ENCODE measurements at places on chromosomes 7 and 10.
A peak's percentile ranks its signal among the peaks of the same experiment; 100 is the strongest.

DNA sequence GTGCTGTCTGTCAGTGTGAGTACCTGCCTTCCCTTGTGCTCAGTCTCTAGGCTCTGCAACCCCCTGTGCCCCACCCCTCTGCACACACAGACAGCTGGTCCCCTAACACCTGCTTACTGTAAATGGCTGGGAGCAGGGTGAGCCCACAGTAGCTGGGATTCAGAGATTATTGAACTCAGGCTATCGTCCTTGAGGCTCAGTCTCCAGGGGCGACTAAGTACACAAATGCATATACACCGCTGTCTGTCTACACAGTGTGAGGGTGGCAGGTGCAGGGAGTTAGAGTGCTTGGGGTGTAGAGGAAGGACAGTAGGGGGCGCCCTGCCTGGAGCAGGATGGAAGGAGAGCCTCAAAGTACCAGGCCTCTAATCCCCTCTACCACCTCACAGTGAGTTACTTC lies 12.9 kb downstream of the UPP1 start:
- no peak for DNase-seq

DNA sequence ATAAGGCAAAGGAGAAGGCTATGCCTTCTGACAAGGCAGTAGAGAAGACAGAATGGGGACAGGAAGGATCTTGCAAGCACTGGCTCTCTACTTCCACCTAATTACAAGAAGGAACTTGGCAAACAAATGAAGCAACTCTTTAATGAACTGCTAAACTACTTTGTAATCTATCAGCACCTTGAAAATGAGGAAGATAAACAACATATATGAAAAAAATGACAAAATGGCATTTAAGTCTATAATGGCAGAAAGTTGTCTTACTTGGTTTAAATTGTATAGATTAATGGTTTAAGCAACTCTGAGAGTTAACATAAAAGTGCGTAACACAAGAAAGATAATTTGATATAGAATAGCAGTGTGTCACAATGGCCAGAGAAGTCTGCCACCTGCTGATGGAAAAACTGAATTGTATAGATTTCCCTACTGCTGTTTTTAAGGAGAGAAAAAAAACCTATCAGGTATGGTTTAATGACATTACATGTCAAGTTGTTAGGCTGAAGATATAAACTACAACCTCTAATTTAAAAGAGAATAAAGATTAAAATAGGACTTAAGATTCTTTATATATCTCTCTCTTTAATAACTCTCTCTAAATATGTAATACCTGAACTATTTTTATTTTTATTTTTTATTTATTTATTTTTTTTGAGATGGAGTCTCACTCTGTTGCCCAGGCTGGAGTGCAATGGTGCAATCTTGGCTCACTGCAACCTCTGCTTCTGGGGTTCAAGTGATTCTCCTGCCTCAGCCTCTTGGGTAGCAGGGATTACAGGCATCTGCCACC lies 11.8 kb downstream of the NT5C3A start:
- DNase-seq = no peak

- no peak for DNase-seq
Measured at GRCh38 chr10:129039406-129040370, 427.4 kb upstream of the MGMT start.

GRCh38 chr10:95395947-95396449 lies 105.2 kb upstream of the PDLIM1 start:
- no peak for DNase-seq

DNA sequence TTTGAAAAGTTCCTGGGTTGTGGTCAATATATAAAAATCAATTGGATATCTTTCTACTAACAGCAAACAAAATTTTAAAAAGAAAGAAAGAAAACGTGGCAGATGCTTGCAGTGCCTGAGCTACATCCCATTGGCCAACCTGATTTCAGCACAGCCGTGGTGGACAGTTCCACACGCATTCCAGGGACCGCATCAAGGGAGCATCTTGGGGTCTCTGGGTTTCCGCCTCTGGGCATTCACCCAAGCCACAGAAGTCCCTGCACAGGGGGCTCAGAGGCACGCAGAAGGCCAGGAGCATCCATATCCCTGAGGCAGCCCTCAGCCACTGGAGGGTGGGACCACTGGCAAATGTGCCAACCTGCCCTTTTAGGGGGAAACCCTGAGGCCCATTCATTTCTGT lies 254.5 kb upstream of the RNF32 start:
- DNase-seq = no peak

- no peak for DNase-seq
Measured at GRCh38 chr10:1747590-1748157, 10.3 kb upstream of the ADARB2 start.

DNA sequence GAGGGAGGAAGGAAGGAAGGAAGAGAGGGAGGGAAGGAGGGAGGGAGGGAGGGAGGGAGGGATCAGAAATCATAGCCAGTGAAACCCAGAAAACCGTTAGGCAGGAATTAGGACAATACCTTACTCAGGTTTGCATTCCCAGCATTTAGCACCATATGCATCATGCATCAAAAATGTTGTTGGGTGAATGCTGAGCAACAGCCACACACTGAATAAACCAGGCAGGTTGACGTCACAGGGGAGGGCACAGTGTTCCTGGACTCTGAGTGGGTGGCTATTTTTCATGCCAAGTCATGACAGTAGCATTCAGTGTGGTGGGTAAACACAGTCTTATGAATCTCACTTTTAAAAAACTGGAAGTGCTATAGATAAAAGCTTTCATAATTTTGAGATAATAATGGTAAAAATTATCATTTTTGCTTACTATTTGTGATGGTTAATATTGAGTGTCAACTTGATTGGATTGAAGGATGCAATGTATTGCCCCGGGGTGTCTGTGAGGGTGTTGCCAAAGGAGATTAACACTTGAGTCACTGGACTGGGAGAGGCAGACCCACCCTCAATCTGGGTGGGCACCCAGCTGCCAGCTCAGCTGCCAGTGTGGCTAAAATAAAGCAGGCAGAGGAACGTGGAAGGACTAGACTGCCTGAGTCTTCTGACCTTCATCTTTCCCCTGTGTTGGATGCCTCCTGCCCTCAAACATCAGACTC lies 199.1 kb upstream of the PRKCQ start:
- no peak for DNase-seq

- no peak for DNase-seq
Measured at GRCh38 chr10:99976886-99977665, 32.7 kb downstream of the DNMBP start.

GRCh38 chr10:129770286-129770685 lies 193.8 kb downstream of the EBF3 start:
- no peak for DNase-seq

DNA sequence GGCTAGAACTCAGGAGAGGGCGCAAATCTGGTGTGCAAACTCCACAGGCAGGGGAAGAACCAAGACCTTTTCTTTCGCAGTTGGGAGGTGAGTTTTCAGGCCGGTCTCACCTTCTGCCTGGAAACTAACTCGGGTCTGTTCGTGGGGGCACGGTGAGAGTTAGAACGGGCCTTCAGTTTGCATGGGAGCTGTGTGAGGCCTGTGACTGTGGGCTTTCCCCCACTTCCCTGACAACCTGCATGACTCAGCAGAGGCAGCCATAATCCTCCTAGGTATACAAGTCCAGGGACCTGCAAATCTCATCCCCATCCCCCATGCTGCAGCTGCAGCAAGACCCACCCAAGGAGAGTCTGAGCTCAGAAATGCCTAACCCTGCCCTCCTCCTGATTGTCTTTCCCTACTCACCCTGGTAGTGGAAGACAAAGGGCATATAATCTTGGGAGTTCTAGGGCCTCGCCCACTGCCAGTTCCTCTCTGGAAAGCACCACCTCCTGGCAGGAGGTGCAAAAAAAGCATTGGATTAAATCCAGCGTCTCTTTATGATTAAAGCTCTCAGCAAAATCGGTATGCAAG lies 194.9 kb upstream of the ETV1 start:
- no peak for DNase-seq

DNA sequence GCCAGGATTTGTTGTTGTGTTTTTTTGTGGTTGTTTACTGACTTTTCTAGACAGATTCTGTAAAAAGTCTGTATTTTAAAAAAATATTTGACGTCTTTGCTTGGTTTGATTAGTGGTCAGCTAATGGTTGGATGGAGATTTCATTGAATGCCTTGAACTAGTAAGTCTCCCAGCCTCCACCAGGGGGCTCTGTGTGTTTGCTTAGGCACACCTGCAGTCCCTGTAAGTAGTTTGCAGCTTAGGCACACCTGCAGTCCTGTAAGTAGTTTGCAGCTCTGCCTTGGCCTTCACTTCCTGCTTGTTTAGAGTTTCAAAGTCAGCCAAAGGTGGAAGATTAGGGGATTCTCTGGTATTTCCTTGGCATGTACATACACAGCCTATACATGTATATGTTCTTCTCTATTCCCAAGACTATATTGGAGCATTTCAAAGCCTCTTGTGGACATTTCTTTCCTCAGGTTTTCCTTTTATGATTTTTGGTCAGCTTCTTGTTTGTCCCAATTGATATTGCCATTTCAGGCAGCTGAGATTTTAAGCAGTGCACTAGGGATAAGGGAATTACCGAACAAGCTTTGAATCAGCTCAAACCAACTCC lies 101.6 kb downstream of the CCSER2 start:
- peak; percentile 33 for DNase-seq

DNA sequence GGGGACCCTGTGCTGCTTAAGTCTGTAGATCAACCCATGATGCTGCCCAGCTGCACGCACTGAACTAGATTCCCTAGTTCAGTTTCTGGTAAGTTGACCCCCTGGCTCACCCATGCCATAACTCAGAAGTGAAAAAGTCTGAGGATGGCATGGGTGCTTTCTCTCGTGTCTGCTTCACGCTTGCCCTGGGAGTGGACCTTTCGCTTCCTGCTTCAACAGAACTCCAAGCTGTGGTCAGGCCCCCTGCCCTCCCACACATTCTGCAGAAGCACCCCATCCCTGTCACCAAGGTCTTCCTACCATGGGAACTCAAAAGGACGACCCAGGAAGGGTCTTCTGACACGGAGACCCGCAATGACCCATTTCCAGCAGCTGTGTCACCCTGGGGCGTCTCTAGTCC lies 39.9 kb downstream of the LRRC18 start:
- no peak for DNase-seq

- no peak for DNase-seq
Measured at GRCh38 chr7:4845740-4846142, 16.1 kb downstream of the PAPOLB start.

- no peak for DNase-seq
Measured at GRCh38 chr10:111698711-111699110, 484.9 kb downstream of the GPAM start.

GRCh38 chr10:97974526-97975525 lies 55.6 kb downstream of the CRTAC1 start:
- no peak for DNase-seq

GRCh38 chr10:66827353-66827752 lies 98.5 kb upstream of the LRRTM3 start:
- DNase-seq = no peak

- DNase-seq = no peak
Measured at GRCh38 chr10:101453791-101454718, 100.1 kb downstream of the BTRC start.

- DNase-seq = no peak
Measured at GRCh38 chr7:108322046-108322445, 134.2 kb downstream of the NRCAM start.

DNA sequence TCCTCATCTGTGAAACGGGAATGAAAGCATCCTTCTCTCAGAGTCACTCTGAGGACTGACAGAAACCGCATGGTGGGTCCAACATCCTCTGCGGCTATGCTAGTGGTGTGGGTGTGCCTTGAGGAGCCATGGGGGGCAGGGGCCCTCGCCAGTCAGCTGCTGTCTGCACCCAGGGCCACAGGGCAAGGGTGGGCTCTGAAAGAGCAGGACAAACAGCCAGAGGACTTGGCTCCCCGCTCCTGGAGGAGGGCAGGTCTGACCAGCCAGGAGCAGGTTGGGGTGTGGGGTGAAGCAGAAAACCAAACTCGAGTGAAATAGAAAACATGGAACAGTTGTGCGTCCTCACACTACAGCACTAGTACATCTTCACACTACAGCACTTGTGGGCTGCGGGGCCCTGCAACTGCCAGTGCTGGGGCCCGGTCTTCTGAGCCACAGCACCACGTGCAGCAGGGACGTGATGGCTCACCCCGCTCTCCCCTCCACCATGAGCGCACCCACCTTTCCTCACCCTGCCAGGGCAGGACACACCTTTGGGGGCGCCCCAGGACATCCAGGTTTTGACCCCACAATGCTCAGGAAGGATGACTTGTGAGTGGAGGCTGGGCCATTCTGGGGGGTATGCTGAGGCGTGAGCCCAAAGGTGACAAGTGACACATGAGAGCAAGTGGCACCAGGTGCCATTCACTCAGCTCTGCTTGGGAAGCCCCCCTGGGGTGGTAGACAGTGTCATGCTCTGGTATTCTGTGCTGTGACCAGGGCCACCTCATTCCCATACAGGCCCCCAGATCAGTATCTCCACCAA lies 96.1 kb upstream of the RET start:
- DNase-seq = no peak

DNA sequence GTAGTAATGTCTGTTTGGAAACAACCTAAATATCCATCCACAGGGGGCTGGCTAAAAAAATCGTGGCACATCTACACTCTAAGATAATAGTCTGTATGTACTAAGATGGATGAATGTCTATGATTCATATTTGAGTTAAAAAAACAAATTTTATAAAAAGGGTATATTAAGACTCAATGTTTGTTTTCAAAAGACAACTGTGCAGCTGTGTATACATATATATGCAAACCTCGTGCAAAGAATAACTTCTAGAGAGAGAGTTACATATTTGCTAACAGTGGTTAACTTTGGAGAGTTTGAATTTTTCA lies 323.5 kb downstream of the PLXNA4 start:
- no peak for DNase-seq

DNA sequence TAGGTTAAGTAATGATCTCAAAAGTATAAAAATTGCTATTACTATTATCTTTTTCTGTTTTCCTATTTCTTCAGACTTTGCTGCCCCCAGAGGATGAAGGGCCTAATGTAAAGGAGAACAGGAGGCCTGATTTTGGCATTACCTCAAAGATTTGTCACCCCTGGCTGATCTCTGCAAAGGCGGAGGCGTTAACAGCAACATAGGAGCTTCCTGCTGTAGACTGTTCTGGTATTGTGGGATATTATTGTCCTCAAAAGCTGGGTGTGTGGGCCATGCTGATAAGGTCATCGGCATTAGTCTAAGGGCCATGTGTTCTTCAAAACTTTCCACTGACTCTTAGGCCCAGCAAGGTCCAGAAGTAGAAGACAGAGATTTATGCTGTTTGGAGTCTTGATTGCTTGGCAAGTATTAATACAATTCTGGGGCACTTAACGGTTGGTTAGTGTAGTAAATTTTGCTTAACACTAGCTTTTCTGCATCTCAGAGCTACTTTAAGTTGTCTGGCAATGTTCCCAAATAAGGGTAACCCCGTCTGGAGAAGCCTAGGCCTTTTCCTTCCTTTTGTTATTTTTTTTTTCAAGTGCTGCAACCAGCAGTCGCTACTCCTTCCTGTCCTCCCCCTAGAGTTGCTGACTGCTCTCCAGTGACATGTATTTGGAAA lies 14.0 kb upstream of the ENTPD1 start:
- no peak for DNase-seq

DNA sequence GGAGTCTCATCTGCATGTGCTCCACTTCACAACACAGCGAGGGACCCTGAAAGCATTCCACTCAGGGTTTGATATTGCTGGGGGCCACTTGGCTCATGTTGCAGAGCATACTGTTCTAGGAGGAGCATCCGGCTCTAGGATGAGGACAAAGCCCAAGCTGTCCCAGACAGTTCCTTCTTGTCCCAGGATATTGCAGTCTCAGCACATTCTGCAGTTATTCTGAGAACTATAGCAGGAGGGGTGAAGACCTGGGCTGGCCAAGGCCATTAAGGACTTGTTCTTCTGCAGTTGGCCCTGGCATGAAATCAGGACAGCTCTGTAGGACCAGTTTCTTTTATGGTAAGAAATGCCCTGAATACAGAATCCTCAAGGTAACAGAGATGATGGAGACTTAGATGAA lies 48.9 kb upstream of the C10orf120 start:
- no peak for DNase-seq

- DNase-seq = no peak
Measured at GRCh38 chr7:1237704-1238255, 5.1 kb downstream of the UNCX start.
